Esophagus squamous epithelium (tissue), 5 donors: ENCODE measurements at places on chromosomes 2 and 18.

DNA sequence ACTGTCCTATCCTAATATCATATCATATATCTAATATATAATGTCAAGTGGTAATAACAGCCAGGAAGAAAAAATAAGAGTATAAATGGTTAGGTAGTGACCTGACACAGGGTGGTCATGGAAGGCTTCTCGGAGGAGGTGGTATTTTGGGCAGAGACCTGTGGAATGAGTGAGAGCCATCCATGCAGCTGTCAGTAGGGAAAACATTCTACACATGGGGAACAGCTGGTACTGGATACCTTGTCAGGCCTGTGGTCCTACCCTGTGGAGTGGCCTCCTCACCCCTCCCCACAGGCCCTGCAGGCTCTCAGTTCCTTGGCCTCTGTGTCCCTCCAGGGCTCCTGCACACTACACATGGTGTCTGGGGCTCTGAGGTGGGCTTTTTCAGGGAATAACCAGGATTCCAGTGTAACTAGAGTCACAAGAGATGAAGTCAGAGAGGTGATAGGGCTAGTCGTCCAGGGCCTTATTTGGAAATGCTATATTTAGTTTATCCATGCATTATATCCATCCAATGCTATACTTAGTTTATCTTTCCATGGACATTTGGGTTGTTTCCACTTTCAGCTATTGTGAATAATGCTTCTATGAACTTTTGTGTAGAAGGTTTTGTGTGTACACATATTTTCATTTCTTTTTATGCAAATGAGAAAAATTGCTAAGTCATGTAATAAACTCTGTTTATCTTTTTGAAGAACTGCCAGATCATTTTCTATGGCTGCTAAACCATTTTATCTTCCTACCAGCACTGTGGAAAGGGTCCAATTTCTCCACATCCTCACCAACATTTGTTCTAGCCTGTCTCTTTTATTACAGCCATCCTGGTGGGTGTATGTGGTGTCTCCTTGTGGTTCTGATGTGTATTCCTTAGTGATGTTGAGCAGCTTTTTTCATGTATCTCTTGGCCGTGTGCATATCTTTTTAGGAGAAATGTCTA lies 75.6 kb downstream of the TPGS2 start:
- no peak for DNase-seq

DNA sequence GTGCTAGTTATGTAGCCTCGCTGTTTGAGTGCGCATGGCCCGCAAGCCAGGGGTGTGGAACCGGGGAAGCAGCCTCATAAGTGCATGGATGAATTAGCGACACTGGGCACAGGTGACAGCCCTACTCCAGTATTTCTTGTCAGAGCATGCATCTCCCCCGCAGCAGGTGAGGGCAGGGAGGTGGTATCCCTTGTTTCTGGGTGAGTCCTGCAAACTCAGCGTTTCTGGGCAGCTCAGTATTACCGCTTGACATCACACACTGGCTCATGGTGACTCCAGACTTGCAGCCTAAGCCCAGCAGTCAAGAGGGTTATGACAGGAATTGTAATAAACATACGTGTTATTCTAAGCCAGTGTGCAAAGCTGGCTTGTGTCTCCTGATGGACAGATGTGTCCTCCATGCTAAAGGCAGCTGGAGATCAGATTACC lies 2.5 kb downstream of the CABLES1 start:
- no peak for DNase-seq

DNA sequence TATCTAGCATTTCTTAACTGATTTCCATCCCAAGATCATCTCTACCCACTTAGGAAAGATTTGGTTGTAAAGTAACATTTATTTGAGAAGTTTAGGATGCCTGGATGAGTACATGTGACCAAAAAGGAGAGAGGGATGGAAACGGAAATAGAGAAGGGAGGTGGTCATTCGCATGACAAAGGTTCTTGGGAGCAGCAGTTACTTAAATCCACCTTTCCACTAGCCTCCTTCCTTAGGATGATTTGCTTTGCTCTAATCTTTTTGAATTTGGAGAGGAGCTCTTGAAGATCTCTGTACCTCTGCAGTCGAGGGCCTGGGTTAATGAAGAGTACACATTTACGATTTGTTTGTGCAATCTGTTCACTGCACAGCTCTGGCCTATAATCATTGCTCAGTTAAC lies 623.5 kb downstream of the EPHA4 start:
- DNase-seq = no peak

GRCh38 chr2:238286551-238286950 lies 1.9 kb downstream of the PER2 start:
- DNase-seq = no peak

DNA sequence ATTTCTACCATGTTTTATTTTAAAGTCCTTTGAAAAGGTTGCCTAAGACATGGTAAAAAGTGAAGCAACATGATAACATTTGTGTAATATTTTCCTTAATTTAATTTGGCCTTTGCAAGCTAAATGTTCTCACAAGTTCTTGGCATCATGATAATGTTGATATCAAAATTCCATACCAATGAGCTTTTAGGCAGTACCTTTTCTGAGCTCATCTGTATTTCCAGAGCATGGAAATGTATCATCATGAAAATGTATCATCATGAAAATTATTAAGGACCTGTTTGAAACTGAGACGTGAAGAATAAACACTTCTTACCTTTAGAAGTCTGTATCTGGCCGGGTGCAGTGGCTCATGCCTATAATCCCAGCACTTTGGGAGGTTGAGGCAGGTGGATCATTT lies 73.8 kb downstream of the VWC2L start:
- DNase-seq = no peak

GRCh38 chr2:205267323-205267722 lies 415.0 kb upstream of the NRP2 start:
- DNase-seq = no peak

GRCh38 chr18:12362473-12363174 lies 14.4 kb downstream of the AFG3L2 start:
- DNase-seq = no peak

- no peak for DNase-seq
These were observed 24.2 kb downstream of the FBLN7 start for GRCh38 chr2:112162341-112162740.

- DNase-seq = no peak
These were observed 9.4 kb upstream of the CEP68 start for GRCh38 chr2:65046633-65047407.

GRCh38 chr2:21330786-21331391 lies 207.1 kb downstream of the TDRD15 start:
- no peak for DNase-seq

DNA sequence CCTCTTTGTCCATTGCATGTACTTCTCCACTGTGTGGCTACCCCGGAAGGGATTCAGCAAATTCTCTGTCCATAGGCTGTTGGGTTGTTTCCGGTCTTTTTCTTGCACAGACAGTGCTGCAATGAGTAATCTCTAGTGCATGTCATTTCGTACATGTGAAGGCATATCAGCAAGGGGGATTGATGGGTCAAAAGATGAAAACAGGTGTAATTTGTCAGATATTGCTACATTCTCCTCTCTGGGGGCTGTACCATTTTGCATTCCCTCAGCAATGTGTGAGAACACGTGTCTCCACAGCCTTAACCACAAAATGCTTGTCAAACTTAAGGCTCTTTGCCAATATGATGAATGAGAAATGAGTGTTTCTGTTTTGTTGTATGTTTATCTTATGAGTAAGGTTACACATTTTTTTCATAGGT lies 60.5 kb downstream of the KLHL29 start:
- no peak for DNase-seq

- DNase-seq = no peak
These were observed 35.2 kb upstream of the NAPG start for GRCh38 chr18:10490401-10491165.

DNA sequence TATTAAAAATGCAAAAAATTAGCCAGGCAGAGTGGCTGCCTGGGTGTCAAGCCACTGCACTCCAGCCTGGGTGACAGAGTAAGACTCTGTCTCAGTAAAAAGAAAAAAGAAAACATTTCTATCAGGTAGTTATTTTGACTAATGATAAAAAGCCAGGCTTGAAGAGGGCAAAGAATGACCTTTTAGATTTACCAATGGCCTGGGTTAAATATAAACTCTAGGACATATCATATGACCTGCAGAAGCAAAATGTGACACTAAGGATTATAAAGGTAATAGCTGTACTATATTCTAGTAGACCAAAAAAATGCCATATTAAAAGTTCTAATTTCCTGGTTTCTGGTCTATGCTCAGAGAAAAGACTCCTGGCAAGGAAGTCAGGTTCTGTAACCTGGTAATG lies 16.1 kb upstream of the STAMBP start:
- no peak for DNase-seq

- no peak for DNase-seq
These were observed 49.3 kb upstream of the ROCK2 start for GRCh38 chr2:11393711-11394236.

- no peak for DNase-seq
These were observed 5.9 kb downstream of the LMAN1 start for GRCh38 chr18:59353079-59353680.

GRCh38 chr2:133437492-133437891 lies 130.8 kb downstream of the NCKAP5 start:
- DNase-seq = no peak

- no peak for DNase-seq
These were observed 62.2 kb downstream of the PTRHD1 start for GRCh38 chr2:24731040-24731439.

DNA sequence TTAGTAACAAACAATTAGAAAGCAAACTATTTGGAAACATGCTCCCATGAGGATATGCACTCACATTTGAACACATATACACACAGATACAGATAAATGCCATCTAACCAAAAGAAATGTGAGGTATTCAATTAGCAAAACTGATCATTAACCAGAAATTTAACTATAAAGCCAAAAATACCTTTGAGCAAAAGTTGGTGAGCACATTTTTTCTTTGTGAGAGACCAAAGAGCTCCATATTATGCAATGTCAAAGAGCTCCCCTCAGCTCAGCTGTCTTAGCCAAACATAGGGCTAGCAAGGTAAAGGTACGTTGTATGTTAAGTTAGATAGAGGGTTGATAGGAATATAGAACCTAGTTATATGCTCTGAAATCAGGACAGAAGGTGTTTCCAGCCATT lies 43.8 kb downstream of the CYBRD1 start:
- no peak for DNase-seq

DNA sequence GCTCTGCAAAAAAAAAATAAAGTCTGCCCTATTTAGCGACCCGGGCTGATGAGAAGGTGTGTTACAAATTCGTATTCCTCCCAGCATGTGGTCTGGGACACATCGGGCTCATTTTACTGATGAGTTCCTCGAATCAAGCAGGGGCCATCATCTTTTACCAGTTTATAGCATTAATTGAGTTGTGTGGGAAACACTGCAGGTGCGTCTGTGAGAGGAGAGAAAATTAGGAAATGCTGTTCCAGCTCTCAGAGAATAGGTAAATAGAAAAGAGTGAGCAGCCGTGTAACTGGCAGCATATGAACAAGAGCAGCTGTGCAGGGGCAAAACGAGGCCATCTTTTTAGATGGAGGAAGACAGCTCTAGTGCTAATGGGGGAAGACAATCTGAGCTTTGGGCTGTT lies 216.7 kb downstream of the SETBP1 start:
- no peak for DNase-seq

DNA sequence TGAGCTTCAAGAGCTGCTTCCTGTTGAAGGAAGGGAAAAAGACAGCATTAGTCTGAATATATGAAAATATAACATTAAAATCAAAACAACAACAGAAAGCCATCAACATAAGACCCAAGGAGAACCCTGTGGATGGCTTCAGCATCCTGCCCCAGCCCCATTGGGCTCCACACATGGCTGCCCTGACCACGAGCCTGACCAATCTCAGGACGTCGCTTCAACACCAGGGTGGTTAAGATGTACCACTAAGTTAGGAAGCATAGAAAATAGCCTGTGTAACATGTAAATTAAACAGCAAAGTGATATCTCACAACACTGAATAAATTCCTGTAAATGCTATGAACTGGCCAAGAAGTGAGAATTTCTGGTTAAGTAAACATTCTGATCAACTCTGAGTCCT lies 77.2 kb upstream of the CD226 start:
- DNase-seq = no peak

DNA sequence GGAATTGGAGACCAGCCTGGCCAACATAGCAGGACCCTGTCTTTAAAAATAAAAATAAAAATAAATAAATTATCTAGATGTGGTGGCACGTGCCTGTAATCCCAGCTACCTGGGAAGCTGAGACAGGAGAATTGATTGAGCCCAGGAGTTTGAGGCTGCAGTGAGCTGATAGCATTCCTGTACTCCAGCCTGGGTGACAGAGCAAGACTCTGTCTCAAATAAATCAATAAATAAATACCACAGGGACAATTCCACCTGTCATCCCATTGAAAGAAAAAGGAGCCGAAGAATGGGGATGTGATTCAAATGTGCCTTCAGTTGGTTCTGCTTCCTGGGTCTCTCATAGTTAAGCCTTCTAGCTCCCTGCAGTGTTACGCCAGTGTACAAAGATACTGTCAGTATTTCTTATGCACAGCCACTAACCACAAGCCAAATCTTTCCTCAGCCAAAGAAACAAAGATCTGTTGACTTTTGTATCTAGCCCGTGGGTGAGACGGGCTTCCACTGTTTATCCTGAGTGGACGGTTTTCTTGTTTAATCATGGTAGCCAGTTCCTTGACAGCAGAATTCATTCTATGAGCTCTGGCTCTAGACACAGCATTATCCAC lies 12.6 kb downstream of the LGALSL start:
- no peak for DNase-seq

DNA sequence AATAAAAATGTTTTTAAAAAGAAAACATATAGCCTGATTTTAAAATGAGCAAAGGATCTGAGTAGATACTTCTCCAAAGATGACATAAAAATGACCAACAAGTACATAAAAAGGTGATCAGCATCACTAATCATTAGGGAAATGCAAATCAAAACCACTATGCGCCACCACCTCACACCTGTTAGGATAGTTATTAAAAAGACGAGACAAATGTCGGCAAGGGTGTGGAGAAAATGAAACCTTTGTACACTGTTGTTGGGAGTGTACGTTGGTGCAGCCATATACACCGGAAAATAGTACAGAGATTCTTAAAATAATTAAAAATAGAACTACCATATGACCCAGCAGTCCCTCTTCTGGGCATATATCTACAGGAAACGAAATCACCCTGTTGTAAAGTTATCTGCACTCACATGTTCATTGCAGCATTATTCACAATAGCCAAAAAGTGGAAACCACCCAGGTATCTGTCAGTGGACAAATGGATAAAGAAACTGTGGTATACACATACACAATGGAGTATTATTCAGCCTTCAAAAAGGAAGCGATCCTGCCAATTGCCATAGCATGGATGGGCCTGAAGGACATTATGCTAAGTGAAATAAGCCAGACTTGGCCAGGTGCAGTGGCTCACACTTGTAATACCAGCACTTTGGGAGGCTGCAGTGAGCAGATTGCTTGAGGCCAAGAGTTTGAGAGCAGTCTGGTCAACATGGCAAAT lies 91.6 kb downstream of the PRKRA start:
- no peak for DNase-seq

DNA sequence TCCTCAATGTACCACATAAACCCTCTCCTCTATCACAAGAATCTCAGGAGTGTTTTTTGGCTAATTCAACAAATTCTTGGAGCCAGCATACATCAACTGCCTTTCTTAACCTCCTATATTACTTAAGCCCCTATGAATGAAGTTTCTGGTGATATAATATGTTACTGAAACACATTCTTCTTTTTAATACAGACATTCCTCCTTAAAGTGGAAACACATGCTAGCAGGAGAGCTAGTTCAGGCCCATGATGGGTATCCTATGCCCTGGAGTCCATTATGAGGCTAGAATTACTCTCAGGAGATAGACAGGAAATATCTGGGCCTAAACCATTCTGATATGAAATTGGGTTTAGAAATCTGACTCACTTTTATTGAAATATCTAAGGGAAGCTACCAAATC lies 26.6 kb upstream of the RMDN2 start:
- DNase-seq = no peak

- no peak for DNase-seq
These were observed 254.3 kb downstream of the RBM43 start for GRCh38 chr2:151007365-151007764.
